ENCODE measurements at places on chromosomes 1 and 21.

DNA sequence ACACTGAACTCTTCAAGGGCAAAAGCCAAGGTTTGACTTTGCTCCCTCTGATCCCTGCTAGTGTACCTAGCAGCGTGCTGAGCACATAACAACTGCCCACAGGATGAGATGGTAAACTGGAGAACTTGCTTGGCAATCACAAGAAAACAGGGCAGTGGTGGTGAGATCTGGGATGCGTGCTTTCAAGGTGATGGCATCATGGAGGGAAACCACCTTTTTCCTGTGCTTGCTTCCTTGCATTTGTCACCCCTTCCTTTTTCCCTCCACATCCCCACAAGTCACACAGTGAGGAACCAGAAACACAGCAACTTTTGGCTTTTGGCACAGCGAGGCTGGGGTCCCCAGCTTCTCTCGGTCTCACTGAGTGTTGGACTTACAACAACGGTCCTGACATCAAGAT, 31.4 kb upstream of the BECN2 start:
- DNase-seq, result no peak

- no peak for DNase-seq
Measured at GRCh38 chr1:204278251-204278650, 64.5 kb upstream of the GOLT1A start.

DNA sequence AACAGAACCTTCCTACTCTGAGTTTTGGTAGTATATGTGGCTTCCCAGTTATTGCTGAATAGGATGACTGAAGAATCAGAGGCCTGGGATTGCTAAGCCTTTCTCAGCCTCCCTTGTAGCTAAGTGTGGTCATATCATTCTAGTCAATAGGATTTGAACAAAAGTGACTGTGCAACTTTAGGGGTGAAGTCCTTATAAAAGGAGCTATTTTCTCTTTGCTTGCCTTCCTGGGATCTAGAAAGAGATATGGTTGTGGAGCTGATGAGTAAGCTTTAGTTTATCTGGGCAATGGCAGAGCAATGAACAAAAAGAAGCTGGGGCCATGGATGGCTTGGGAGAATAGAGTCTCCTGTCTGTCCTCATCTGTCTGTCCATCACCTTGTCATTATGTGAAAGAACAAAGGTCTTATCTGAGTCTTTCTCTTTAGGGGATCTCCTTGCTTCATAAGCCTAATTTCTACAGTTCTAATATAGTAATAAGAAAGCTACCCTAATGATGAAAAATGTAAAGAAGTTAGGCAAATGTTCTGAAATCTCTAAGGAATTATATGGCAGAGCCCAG, 91.5 kb downstream of the TENT5C start:
- DNase-seq, result no peak

DNA sequence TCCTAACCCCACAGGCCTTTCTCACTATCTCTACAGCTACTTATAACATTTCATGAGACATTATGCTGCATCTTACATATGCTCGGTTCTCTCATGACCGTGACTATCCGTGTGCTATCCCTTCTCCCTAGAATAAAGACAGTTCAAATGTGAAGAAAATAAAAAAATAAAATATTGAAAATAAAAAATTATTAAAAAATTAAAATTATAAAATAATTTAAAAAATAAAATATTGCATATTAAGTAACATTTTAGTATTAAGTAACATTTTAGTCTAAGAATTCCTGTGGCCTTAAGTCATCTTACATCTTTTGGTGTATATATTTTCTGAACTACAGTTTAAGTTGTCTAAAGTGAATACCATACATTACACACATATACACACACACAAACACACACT, 415.5 kb downstream of the DPYD start:
- DNase-seq, result no peak

DNA sequence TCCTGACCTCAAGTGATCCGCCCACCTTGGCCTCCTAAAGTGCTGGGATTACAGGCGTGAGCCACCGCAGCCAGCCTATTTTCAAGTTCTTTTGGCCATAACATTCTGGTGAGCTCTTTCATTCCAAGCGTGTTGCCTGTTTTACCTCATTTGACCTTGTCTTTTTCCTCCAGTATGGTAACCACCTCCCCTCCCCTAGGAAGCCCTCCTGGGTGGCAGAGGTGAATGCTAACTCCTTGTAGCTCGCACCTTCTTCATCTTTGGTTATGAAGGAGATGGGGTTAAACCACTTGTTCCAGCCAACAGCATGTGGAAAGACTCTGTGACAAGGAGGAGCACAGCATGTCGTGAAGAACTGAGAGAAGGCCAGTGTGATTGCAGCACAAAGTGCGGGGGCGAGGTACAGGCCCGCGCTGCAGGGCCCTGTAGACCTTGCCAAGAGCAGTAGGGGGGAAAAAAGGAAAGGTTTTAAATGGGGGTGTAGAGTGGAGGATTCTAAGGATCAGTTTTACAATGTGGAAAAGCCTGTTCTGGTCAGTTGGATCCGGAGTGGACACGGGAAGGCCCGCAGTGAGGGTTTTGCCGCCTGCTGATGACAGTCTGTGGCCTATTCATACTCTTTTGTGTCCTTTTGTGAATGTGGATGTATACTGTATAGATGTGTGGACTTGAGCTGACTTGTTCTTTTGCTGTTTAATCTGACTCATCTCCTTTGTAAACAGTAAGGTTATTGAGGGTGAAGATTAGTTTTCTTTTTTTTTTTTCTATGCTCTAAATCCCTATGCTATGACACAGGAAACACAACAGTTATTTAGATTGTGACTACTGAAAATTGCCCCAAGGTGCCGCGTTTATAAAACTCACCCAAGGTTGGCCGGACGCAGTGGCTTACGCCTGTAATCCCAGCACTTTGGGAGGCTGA, 7.5 kb upstream of the ZNF436 start:
- DNase-seq, result no peak
